ENCODE measurements at places on chromosomes 12 and 14.

DNA sequence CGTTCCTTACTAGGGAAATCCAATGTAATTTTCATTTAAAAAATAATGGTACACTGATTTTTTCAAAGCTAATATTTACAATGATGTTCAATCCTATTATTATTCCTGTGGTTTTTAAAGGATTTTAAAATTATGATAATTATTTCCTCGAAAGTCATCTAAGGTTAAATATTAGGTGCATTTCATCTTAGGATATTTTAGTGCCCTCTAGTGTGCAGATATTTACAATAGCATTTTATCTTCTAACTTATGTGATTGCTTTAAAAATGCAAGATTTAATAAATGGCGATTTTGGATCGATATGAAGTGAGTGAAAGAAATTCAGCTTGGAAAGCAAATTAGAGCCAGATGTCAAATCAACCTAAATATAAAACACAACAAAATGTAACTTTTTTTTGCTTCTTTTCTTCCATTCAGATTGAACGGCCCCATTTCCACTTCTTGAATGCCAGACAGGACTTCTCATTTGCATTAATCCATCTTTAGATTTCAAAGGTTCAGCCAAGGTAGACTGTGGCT is 293.5 kb downstream of the SLC6A15 start:
- DNase-seq = no peak

- DNase-seq = no peak
These were observed 112.5 kb downstream of the PRKD1 start for GRCh38 chr14:29815016-29815674.

GRCh38 chr12:99771659-99772058 is 124.1 kb downstream of the GARIN6 start:
- DNase-seq = no peak

- DNase-seq = no peak
These were observed 364.5 kb downstream of the PAWR start for GRCh38 chr12:79326222-79326621.

DNA sequence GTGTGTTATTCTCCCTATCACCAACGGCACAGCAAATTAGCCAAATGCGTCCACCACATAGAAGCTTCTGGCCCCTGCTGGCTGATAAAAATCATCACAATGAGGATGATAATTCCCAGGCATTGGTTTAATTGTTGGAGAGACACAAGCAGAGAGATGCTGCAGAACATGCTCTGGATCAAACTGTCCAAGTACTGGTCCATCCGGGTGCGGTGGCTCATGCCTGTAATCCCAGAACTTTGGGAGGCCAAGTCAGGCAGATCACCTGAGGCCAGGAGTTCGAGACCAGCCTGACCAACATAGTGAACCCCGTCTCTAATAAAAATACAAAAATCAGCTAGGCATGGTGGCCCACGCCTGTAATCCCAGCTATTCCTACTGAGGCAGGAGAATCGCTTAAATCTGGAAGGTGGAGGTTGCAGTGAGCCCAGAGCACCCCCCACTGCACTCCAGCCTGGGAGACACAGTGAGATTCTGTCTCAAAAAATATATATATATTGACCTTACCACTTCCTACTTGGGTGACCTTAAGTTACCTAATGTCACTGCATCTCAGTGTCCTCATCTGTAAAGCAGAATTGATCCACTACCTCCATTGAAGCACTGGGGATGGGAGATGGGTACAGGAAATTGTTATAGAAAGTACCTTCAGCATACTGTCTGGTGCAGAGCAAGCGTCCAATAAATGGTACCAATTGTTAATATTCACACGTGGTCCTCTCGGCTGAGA is 83.7 kb upstream of the EGLN3 start:
- DNase-seq = no peak

DNA sequence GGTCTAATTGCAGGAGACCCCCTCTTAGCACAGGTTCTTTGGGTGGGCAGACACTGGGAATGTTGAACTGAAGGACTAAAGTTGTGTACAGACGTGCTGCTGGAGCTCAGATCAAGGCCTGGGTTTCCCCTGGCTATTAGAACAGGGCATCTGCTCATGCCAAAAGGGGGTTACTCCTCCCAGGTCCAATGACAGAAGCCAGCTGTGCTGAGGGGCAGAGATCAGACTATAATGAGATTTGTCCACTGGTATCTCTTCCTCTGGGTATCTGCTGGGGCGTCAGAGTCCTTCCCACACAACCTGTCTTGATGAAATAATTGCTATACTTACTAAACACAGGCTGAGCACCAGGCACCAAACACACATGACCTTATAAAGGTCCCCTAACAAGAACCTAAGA is 42.6 kb downstream of the LTBP2 start:
- DNase-seq = peak; percentile 14

DNA sequence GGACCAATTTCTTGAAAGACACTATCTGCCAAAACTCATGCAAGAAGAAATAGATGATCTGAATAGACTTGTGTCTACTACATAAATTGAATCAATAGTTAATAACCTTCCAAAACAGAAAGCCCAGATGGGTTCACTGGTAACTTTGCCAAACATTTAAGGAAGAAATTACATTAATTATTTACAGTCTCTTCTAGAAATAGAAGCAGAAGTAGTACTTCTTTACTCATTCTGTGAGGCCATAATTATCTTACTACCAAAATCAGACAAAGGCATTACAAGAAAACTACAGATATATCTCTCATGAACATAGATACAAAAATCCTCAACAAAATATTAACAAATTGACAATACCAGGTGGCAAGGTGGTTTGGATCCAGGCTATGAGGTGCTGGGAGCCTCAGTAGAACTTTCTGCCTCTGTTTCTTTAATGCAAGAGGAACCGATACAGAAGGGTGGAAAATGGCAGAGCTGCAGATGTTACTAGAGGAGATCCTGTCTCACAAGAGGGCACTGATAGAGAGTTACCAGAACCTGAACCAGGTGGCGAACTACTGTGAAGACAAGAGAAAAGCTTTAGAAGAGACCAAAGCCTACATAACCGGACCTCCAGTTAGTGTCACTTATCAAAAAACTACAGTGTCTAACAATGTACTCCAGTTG is 33.7 kb upstream of the KTN1 start:
- no peak for DNase-seq

DNA sequence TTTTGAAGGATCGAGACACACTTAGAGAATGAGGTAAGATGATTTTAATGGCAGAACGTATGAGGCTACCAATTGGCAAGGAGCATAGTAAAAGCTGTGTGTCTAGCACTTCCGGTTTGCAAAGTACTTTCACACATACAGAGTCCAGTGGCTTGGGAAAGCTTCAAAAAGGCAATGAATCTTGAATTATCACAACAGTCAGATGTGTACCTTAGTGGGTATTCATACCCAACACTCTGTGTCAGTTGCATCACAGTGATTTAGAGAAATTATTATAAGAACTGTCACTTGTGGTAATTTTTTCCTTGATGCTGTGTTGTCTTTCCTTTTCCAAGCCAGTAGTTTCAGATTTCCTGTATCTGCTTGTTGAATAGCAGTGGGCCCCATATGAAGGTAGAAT is 424.1 kb downstream of the PCNX1 start:
- no peak for DNase-seq

DNA sequence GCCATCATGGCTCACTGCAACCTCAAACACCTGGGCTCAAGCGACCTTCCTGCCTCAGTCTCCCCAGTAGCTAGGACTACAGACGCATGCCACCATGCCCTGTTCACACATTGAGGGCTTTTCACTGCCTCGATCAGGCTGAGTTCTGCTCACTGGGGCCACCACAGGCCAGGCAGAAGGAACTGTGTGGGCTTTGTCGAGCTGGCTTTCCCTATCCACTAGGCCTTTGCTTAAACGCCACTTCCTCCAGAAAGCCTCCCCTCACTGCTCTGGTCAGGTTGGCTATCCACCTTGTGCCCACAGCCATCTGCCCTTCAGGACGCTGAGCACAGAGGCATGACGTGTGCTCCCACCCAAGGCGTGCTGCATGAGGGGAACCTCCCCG is 45.2 kb downstream of the MLXIP start:
- DNase-seq = no peak
